Dorsolateral prefrontal cortex (tissue), 122 donors: ENCODE measurements at places on chromosomes 13 and 19.

- peak; percentile 53 for DNase-seq
Observed at GRCh38 chr19:32570081-32570785, 10.8 kb upstream of the PDCD5 start.

DNA sequence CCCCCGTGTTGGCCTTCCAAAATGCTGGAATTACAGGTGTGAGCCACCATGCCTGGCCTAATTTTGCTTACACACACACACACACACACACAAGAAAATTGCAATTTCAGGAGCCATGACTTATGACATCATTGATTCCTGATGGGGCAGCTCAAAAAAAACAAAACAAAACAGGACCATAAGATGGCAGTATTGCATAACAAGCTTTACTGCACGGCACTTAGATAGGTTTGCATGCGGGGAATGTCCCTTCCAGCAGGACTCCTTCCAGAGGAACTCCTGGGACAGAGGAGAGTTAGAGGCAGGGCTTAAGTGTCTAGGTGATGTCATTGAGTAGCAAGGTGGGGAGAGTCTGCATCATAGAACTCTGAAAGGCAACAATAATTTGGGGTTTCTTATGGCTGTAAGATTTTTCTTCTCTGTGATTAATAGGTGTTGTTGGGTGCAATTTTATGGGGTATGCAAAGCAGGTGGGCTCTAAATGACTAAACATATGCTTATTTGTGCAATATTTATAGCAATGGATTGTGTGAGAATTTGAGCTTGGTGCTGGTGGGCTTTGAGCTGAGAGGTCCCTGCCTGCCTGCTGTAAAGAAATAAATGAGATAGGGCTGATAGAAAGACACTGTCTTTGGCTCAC, 9.0 kb upstream of the ACSBG2 start:
- no peak for DNase-seq

DNA sequence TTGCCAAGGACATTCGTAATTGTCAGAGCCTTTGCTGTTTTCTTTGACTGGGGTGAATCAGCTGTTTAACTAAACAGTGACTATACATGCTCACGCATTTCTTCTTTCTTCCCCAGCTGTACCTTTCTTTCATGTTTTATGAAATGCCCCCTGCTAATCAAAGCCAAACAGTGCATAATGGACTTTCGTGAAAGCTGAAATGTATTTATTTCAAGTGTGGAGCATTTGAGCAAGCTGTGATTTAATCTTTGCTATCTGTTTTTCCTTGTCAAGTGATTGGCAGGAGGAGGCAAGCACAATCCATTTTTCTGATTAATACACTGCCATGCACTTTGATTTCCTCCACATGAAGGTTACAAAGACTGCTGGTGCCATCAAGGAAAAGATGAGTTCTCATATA, 831.7 kb upstream of the SPRY2 start:
- no peak for DNase-seq

- no peak for DNase-seq
Observed at GRCh38 chr13:50626101-50626547, 217.4 kb downstream of the DLEU7 start.

GRCh38 chr19:3524078-3524842, 14.7 kb upstream of the TEKTIP1 start:
- no peak for DNase-seq
